Left cardiac atrium (tissue), 4 donors: ENCODE measurements at places on chromosomes 11 and 22.

DNA sequence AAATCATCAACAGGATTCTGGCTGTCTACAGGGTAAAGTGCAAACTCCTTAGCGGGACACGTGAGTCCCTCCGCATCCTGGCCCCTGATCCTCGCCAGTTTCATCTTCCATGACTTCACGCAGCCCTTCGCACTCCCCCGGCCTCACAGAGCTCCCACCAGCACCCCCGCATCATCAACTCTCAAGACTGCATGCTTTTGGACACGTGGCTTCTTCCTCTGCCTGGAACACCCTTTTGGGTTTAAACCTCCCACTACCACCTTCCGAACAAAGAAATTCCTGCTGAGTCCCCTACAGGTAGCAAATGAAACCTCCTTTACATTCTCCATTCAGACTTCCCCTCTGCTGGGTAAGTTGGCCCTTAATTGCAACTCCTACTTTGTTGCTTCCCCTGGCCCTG is 12.6 kb upstream of the EIF3M start:
- no peak for DNase-seq

GRCh38 chr22:29470159-29470855 is 9.7 kb upstream of the NEFH start:
- peak; percentile 68 for DNase-seq

DNA sequence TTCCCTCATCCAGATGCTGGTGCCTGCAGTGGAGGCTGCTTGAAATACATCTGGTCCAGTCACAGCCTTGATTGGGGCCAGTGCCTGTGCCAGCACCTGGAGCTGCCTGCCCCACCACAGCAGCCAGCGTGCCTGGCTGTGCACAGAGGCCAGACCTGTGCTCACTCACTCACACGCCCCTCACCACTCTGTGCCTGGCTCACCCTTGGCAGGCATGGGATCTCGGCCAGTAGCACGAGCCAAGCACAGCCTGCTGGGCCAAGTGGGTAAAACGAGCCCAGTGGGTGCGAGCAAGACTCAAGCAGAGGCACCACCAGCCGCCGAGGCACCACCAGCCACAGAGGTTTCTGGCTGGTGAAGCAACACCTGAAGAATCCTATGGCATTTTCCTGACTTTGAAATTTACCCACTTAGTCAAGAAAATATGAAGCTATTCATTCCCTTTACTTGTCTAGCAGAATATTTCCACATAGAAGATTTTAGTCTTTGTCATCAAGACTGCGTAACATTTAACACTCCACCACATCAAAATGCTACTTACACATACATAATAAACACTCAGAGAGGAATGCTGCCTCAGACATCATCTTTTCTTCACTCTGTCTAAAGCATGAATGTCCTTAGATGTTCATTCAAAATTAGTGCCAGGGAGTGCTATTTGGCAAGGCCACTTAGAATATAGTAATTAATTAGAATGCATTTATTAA is 424.3 kb upstream of the FAT3 start:
- no peak for DNase-seq

DNA sequence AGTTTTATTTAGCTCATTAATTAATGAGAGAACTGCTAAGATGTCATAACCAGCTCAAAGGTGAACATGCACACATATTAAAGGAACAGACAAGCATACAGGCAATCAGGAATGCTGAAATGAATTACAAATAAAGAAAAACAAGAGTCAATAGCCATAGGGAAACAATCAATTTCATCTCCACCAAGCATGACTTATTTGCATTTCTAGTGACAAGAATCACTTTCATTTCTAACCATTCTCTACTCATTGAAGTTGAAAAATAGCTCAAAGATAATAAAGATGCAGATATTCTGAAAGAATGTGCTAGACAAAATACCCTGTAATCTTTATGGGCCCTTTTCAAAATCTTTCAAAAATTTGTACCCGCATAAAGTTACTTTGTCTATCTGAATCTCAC is 23.2 kb downstream of the ISX start:
- no peak for DNase-seq

DNA sequence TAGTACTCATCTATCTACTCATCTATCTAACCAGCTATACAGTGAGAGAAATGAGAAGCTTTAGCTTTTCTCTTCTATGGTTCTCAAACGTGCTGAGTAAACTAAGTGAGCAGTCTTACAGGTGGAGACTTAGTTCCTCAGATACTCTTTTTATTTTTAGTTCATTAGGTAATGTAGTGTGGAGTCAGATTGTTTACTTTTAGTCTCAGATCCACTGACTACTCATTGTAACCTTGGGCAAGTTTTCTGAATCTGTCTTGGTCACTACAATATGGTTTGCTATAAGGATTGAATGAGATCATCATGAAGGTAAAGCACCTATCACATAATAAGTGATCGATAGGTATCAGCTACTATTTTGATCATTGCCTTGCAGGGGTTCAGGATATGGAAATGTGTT is 160.1 kb downstream of the RAB38 start:
- DNase-seq, result no peak

GRCh38 chr11:96313163-96313562 is 29.8 kb downstream of the MAML2 start:
- DNase-seq, result no peak

- DNase-seq, result no peak
These were observed 25.0 kb upstream of the NTM start for GRCh38 chr11:131345406-131345805.

GRCh38 chr11:15228331-15228849 is 113.7 kb downstream of the INSC start:
- no peak for DNase-seq

- no peak for DNase-seq
These were observed 367.1 kb upstream of the PDGFD start for GRCh38 chr11:104531075-104531474.

DNA sequence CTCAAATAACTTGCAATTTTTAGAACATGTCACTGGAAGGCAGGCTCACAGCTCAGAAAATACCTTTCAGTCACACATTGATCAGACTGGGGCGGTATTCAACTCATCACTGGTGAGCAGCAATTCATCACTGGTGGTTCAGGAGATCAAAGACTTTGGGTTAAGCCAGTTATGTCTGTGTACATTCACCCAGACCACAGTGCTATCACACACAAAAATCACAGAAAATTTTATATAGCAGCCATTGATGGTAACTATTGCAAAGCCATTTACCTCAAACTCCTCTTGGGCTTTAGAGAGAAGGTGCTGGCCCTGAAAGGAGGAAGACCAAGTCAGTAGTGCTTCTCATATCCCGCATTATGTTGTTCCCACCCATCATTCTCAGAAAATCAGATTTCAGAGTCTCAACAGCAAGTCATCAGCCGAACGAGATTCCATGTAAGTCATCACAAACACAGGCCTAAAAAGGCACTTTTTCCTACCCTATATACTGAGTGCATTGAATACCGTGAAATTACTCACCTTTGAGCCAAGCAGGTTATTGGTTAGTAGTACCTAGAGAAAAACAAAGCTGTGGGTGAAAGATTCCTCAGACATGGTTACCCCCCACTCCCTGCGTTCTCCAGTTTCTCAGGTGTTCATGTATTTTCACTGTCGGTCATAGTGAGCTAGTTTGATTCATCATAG is 14.0 kb upstream of the WDR74 start:
- no peak for DNase-seq

- DNase-seq, result no peak
These were observed 3.8 kb upstream of the OR5A2 start for GRCh38 chr11:59429924-59430516.

GRCh38 chr11:33387996-33388395 is 130.8 kb downstream of the HIPK3 start:
- no peak for DNase-seq

GRCh38 chr22:42938976-42939375 is 76.0 kb downstream of the PACSIN2 start:
- DNase-seq, result no peak

GRCh38 chr11:47355283-47356128 is 3.0 kb upstream of the MYBPC3 start:
- DNase-seq, result peak; percentile 95

DNA sequence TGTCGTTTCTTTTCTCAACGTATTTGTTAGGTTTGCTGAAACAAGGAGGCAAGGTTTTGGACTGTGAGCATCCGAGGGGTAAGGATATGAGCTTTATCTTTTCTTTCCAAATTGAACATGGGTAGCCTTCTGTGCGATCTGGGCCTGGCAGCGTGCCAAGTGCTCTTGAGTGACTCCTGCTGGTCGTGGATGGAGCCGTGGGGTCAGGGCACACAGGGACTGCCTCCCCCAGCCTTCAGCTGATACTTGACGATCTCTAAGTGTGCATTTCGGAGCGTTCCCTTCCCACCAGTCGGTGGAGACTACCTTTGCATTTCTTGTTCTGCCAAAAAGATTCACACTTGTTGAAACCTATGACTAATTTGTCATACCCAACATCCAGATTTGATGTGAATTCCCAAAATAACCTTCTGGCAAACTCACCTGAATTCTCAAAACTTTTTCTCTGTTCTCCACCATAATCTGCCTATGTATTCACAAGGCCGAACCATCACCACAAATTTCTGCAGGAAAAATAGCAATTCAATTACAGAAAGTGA is 40.1 kb upstream of the CLMP start:
- peak; percentile 69 for DNase-seq

- DNase-seq, result no peak
These were observed 3.2 kb upstream of the SYT13 start for GRCh38 chr11:45289369-45289768.

DNA sequence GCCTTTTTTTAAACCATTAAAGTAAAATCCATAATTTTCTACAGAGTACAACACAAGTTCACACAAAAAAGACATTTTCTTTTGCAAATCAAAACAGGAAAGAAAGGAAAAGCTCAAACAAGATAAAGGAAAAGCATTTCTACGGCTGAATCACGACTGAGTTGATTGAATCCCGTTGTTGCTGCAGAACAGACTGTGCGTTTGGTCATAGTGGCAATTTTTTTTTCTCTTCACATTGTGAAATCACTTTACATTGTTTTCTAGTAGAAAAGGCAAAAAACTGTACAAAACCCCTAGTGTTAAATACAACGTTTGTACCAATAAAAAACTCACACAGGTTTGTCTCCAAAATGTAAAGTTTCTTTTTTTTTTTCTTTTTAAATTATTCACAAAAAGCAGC is 17.3 kb upstream of the RAPSN start:
- DNase-seq, result no peak

DNA sequence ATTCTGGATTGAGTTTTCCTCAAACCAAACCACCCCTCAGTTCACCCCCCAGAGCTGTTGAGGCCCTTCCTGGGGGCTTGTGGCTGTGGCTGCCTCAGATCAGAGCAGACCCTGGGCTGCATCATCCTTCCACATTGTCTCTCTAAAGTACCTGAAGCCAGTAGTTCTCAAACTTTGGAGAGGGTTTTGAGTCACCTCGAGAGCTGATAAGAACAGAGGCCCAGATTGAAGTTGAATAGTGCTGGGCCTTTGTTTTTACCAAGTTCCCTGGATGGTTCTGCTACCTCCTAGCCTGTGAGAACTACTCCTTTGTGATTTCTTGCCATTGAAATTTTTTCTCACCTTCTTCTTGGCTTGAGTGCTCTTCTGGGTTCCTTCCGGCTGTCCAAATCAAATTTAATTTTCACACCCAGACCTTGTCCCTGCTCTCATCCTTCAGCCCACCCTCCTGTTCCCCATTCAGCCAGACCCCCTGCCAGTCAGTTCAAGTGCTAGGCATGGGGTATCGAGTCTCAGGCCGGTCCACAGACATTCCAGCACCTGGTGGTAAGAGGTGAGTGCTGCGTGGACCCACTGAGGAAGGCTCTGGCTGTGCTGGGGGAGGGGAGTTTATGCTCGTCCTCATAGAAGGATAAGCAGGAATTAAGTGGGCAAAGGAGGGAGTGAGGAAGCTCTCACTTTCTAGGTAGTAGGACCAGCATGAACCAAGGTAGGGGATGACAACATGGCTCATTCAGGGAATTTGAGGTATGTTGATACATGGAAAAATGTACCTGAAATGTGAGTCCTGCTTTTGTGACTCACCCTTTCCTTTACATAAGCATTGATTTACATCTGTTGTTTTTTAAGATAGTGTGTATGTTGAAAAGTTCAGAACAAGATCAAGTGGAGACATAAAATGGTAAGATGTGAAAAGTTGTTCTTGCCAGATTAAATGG is 116.5 kb downstream of the PTPRJ start:
- no peak for DNase-seq

GRCh38 chr11:127640561-127641451 is 640.2 kb upstream of the KIRREL3 start:
- DNase-seq, result no peak

- DNase-seq, result no peak
These were observed 256.5 kb downstream of the CNTN5 start for GRCh38 chr11:99277281-99277680.

GRCh38 chr11:18321969-18322711 is at the start of the genes GTF2H1 and HPS5:
GTF2H1 (plus strand) TSS chr11:18322567; CDS start chr11:18333075, 10,508 bp downstream.
HPS5 (minus strand) TSS chr11:18322140; CDS start chr11:18317858, 4,282 bp downstream.
- DNase-seq, result peak; percentile 97

DNA sequence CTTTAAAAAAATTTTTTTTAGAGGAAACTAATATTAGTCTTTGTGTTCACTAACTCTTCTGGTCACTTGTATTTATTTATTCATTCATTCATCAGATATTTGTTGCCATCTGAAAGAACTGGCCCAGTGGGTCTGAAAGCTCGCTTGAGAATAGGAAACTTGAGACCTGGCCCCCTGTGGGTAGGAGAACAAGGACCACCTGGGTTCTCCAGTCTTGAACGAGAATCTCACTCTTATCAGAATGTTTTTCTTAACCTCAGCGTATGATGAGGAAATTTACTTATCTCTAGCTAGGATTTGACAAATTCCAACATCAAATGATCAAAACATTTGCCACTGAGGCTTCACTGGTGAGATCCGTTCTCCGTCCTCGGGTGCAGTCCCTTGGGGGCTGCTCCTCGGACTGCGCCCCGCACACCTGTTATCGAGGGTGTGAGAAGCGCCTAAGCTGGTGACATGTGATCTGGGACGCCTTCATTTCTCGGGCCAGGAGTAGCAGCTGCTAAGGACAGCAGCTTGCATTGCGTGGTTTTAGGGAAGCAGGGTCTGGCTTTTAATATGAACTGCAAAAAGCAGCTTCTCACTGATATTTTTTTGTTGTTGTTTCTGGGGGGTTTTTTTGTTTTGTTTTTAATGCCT is 6.3 kb downstream of the C22orf31 start:
- no peak for DNase-seq

GRCh38 chr11:16240687-16241086 is 115.7 kb downstream of the SOX6 start:
- no peak for DNase-seq

DNA sequence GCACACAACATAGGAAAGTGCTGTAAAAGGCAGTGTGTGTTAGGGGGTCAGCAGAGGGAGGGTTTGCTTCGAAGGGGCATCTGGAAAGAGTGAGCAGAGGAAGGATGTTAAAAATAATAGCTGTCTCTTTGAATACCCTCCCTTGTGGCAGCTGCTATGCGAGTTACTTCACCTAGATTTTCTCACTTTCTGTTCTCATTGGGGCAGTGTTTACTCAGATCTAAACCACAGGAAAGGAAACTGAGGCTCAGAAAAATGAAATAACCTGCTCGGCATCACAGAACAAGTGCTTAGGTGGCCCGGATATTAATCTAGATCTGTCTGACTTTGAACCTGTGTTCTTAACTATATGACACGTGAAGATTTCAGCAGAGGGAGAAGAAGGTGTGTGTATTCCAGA is 125.3 kb downstream of the C11orf91 start:
- no peak for DNase-seq
